ENCODE measurements at places on chromosomes 4 and X.

GRCh38 chrX:44483965-44484606 lies 58.6 kb downstream of the FUNDC1 start:
- DNase-seq = no peak

DNA sequence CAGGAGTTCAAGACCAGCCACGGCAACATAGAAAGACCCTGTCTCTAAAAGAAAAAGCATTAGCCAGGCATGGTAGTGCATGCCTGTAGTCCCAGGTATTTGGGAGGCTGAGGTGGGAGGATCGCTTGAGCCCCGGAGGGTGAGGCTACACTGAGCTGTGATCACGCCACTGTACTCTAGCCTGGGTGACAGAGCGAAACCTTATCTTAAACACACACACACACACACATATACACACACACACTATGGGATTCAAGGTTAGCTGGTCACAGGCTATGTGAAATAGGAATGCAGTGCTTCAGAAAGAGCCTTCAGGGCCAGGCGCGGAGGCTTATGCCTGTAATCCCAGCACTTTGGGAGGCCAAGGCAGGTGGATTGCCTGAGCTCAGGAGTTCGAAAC lies 23.5 kb downstream of the NLGN3 start:
- no peak for DNase-seq

GRCh38 chr4:1201851-1202525 lies 29.6 kb upstream of the SPON2 start:
- peak; percentile 69 for DNase-seq

GRCh38 chrX:16931371-16931770 lies 15.1 kb upstream of the REPS2 start:
- DNase-seq = no peak

- DNase-seq = no peak
These were observed 83.5 kb upstream of the PPARGC1A start for GRCh38 chr4:23973308-23973855.

DNA sequence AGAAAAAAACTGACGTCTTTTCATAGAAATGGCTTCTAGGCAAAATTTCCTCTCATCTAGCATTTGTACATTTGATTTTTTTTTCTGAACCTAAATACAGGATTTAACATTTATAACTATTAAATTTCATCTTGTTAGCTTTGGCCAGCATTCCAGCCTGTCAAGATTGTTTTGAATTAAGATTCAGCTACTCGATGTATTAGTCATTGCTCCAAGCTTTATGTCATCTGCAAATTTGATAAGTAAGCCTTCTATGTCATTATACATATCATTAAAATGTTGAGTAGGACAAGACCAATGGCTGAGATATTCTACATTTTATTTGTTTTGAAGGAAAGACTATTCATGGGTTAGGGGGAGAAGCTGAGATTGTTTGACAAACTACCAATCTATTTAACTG lies 46.7 kb downstream of the DDX53 start:
- no peak for DNase-seq

DNA sequence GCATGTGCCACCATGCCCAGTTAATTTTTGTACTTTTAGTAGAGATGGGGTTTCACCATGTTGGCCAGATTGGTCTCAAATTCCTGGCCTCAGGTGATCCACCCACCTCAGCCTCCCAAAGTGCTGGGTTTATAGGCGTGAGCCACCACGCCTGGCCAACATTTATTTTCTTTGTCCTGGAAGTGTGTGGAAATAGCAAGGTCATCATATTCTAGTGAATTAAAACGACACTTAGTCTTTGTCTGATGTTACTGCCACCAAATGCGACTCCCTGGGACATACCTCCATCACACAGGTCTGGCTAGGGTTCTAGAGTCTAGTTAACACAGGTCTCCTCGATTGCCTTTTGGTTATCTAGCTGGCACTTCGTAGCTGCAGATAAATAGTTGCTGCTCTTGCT lies 203.1 kb downstream of the AASDH start:
- DNase-seq = no peak

DNA sequence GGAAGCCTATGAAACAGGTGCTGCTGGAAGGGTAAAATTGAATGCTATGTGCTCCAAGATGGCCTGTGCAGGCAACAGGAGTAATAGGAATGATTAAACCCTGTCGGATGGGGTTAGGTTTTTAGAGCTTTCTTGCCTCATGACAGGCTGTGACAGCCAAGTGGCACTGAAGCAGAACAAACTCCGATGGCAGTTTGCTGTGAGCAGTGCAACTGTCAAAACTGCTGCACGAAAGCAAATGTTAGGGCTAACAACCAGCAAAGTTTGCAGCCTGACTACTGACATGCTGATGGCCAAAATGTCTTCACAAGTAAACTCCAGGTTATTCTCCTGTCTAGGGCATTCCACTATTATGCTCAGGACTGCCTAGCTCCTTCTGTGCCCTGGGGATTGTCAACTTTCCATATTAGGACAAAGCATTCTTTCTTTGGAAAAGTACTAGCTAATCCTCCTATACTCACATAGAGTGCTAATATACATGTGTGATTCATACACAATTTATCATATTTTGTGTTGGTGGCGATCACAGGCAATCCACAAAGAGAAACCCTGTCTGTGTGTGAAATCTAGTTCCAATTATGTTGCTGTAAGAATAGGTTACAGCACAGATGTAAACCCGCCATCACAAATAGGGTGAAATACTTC lies 486.6 kb upstream of the TENM3 start:
- no peak for DNase-seq

GRCh38 chr4:35963974-35964515 lies 280.3 kb downstream of the ARAP2 start:
- no peak for DNase-seq

- no peak for DNase-seq
These were observed 21.4 kb upstream of the NOX1 start for GRCh38 chrX:100895365-100896075.

- DNase-seq = no peak
These were observed 89.1 kb upstream of the CBR4 start for GRCh38 chr4:169098969-169099690.

GRCh38 chr4:3305610-3306371 lies 13.0 kb downstream of the RGS12 start:
- DNase-seq = no peak

- DNase-seq = no peak
These were observed 138.4 kb downstream of the CPE start for GRCh38 chr4:165517216-165517615.

DNA sequence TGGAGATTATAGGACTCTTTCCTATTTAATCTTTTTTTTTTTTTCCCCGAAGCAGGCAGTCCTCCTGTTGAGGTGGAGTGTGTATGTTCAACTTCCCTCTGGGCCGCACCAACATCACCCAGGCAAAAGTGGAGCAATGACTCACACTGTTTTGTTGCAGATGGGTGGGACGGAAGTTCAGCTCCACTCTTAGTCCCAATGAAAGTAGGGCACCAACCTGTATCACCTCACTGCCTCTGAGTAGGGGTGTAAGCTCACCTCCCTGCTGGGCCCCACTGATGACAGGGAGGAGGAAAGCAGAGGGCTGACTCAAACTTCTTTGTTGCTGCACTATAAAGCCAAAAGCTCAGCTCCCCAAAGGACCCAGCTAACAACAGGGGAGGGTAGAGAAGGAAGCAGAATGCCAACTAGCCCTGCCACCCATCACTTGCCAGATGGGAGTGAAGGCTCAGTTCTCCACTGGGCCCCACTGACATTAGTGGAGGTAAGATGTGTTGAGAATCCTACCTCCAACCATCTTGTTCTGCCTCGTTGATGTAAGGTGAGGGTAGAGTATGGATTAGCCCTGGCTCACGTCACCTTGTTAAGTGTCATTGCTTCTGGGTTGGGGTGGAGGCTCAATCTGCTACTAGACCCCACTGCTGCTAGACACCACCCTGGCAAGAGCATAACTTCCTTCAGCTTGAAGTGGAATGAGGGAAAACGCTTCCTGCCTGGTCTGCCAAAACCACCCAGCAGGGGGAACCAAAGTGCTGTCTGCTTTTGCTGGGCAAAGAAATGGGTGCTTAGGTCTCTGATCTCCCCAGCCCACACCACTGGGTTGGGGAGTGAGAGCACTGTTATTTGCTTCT lies 14.1 kb downstream of the RPS6KA3 start:
- DNase-seq = peak; percentile 63

DNA sequence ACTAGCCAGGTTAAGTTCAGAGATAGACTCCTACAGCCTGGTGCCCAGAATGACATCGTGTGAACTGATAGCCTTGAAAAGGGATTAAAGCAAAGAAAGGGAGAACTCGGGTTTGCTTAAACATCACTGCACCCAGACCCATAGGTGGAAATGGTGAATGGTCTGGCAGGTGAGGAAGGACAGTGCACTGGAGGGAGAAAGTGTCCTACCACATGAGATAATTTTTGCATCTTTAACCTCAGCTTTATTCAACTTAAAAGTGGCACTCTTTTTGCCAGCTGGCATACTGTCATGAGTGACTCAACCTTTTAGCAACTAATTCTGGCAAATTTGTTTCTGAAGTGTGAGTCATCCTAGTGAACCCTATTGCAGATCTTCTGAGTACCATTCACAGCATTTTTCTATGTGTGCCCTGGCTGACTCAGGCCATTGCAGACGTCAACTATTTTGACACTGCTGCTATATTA lies 53.0 kb upstream of the DAPP1 start:
- no peak for DNase-seq

- no peak for DNase-seq
These were observed 159.4 kb upstream of the TENM3 start for GRCh38 chr4:182083671-182084410.

- DNase-seq = no peak
These were observed 2.1 kb downstream of the C4orf54 start for GRCh38 chr4:99655308-99656081.

GRCh38 chrX:18890724-18891547 lies 93.0 kb downstream of the PHKA2 start:
- DNase-seq = no peak

DNA sequence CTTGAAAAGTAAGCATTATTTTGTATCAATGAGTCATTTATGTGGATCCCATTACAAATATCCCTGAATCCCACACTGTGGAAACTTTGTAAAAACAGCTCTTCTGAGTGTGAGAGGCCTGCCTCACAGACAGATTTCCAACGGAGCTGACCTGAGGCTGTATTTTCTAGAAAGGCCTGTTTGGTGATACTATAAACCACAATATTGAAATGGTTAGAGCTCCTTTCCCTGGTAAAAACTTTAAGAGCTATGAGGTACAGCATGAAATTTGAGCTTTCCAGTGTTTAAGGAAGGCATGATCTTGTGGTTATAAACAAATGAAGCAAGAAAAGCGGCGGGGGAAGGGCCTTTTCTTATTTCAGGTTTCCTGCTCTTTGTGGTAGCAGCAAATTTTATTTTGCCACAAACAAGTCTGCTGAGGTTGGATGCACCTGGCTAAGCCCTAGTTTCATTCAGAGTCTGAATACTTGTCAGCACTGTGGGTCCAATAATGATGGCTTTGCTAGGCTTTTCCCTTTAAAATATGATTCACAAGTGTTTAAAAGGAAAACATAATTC lies 86.8 kb upstream of the ETNPPL start:
- DNase-seq = no peak

DNA sequence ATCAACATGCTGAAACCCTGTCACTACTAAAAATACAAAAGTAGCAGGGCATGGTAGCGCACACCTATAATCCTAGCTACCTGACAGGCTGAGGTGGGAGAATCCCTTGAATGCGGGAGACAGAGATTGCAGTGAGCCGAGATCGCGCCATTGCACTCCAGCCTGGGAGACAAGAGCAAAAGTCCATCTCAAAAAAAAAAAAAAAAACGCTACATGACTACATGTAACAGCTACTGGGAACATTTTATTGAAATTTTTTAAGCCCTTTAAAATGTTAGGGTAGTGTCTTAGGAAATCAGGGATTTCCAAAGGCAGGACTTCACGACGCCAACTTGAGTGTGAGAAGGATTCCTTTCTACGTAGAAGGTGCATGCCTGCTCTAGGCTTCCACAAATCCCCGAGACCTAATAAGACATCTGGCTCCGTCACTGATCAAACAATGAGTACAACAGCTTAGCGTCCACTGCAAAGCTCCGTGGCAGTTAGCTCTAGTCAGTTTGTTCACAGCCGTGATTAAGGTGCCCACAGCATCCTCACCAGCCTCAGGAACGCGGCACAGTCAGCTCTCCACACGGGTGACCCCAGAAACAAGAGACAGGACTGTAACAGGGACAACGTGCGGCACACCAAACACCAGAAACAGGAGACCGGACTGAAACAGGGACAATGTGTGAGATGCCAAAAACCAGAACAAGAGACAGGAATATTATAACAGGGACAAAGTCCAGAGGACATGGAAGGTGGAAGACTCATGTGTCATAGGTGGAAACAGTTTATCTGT lies 33.7 kb downstream of the DHRSX start:
- DNase-seq = no peak

DNA sequence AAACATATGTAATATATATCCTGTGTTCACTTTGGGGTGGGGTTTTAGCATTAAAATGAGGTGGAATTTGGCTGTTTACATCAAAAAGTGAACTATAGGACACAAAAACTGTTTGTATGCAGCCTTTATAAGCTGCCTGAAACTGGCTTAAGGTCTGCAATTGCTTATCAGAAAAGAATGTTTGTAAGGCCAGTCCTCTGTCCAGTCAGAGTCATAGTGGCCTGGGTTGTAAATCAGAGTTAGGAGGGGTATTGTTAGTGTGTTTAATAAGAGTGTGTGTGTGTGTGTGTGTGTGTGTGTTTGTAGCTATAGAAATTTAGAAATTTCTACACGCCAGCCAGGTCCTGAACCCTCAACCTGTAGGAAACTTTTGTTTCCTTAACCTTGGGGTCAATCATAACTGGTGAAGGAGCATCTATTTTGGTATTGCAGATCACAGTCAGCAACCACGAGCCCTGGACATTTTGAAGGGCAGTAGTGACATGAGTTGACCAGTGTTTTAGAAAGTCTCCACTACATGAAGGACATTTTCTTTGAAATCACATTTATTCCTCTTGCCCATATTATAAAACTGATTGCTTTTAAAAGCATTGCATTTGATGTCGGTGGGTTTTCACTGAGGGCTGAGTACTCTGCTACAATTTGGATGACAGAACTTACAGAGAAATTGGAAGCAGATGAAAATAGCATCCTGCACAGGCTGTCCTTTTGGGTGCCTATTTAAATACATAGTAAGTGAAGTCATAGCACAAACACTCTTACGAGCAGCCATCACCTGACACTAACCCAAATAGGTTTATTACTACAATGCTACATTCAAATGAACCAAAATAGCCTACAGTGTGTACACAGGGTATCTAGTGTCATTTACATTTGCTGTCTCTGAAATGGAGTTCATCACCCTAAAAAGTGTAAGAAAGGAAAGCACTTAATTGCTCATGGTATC lies 11.2 kb upstream of the TMEM154 start:
- DNase-seq = no peak

DNA sequence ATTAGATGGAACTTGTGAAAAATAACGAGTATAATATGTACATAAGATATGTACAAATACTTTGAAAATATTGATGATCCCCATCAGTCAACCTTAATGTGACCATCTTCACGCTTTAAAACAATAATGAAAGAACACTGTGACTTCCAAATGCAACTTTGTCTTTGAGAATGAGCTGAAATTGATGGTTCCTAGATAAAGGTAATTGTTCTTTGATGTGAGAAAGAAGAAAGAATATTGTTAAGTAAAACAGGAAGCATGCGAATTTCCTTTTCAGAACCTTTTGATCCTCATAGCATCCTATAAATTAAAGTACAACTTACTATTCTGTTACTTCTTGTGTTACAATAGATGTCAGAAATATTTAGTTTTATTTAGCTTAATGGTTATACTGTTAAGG lies 22.2 kb downstream of the IL2 start:
- DNase-seq = no peak

Data from activated T-cell treated with anti-CD3 and anti-CD28 coated beads for 1 hour (primary cell).